ENCODE measurements at places on chromosomes 2 and 18. TPM values are rescaled to one million over a fixed set of nuclear protein-coding genes. Genes with fewer than 3 reads are reported as not detected.

Gene NLRC4
- 0.97 TPM for polyA plus RNA-seq

Gene INHBB
- polyA plus RNA-seq: 0.17 TPM

Gene BARD1
- 16.2 TPM for polyA plus RNA-seq

Gene NEU2
- polyA plus RNA-seq: not detected

Gene OTOF
- polyA plus RNA-seq: 0.17 TPM

Gene AMER3
- polyA plus RNA-seq: 0.12 TPM

Gene SULT1C4
- 42.6 TPM for polyA plus RNA-seq

Gene NEURL3
- polyA plus RNA-seq: 7.2 TPM

Gene PDK1
- polyA plus RNA-seq: 12.7 TPM

Gene MAPK4
- polyA plus RNA-seq: 9.9 TPM

Gene FMNL2
- 108 TPM for polyA plus RNA-seq

Gene GAL3ST2
- polyA plus RNA-seq: 0.30 TPM

Gene FBXO36
- polyA plus RNA-seq: 8.2 TPM

Gene CYTIP
- polyA plus RNA-seq: 1.8 TPM

Gene REG3A
- not detected for polyA plus RNA-seq

Gene DPP4
- 151 TPM for polyA plus RNA-seq

Gene RHBDD1
- 31.3 TPM for polyA plus RNA-seq

Data from right renal pelvis (tissue), 4 donors.